Renal cortical epithelial cell (primary cell): ENCODE measurements at places on chromosomes 5 and 9. TPM values are rescaled to one million over a fixed set of nuclear protein-coding genes. Genes with fewer than 3 reads are reported as not detected.
A peak's percentile ranks its signal among the peaks of the same experiment; 100 is the strongest.

C9orf153 gene
- total RNA-seq, result 0.15 TPM in 1 of 2 replicates, not detected in the other

TGFBI gene
- total RNA-seq, result 468 and 692 TPM in 2 replicates

RPL12 gene
- total RNA-seq, result 1,410 and 1,691 TPM in 2 replicates

DNA sequence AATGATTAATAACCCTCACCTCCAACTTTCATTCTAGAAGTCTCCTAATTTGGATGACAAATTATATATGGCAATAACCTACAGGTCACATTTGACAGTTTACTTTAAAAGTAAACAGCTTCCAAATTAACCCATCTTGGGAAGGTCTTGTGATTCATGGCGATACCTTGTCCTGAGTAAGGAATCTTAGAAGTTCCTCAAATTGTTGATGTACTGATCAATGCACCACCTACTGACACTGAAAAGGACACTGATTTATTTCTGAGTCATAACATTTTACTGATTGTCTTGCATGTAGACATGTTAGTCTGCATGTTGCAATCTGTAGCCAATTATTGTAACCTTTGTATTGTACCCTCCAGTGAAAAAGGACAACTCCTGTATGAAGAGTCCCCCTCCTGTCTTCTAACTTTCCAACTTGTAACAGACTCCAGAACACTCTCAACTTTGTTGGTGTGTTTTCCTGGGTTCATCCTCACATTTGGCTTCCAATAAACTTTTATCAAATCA, 16.0 kb upstream of the SLC22A5 start:
- peak; percentile 49 for DNase-seq

DNA sequence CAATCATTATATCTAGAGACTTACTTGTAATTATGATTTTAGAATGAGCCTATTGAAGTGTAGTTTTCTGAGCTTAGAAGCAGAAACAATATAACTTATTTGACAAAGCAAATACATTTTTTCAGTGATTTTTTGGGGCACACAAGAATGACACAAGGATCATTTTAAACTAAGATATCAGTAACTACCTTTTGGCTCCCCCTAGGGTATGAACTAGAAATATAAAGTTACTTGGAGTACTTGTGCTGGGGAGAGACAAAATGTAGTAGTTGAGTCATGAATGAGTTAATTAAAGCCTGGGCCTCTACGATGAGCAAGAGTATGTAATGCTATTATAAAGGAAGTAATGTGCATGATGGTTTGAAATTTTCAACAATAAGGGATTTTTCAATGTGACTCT, 1244.1 kb upstream of the ACO1 start:
- DNase-seq, result peak; percentile 41
